ENCODE measurements at places on chromosomes 13 and 19.

- peak; percentile 56 for DNase-seq
These were observed 2.9 kb downstream of the HTR2A start for GRCh38 chr13:46893798-46894560.

- DNase-seq = no peak
These were observed 1399.8 kb upstream of the SLC10A2 start for GRCh38 chr13:104466016-104466415.

DNA sequence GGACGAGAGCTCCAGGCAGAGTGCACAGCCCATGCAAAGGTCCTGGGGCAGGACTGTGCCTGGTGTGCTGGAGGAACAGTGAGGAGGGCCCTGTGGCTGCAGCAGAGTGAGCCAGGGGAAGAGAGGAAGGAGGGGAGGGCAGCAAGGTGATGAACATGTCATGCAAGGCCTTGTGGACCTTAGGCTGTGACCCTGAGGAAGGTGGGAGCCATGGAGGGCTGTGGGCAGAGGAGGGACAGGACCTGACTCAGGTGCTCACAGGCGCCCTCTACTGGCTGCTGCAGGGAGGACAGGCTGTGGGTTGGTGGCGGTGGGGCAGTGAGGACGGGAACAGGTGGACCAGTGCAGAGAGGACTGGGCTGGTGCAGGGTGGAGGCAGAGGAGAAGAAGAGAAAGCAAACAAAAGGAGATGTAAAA is 170.3 kb downstream of the PTPRS start:
- DNase-seq = peak; percentile 17

DNA sequence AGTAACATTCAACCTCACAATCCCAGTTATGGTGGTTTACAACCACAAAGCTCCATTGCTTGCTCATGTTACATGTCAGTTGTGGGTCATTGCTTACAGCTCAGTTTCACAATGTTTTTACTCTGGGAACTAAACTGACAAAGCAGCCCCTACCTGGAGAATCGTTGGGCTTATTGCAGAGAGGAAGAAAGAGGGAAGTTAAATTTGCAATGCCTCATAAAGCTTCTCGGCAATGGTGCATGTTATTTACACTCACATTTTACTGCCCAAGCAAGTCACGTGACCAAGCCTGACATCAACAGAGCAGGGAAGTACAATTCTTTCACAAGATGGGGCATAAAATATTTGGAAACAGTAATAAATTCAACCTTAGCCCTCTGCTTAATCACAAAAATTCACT is 441.6 kb downstream of the TDRD3 start:
- no peak for DNase-seq

DNA sequence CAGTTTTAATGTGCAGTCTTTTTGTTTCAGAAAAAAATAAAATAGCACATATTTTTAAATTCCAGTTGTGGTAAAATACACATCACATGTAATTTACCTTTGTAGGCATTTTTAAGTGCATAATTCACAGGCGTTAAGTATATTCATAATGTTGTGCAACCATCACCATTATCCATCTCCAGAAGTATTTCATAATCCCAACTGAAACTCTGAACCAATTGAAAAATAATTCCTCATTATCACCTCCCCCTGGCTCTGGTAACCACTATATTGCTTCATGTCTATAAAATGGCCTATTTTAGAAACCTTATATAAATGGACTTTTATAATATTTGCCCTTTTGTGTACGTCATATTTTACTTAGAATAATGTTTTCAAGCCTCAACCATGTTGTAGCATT is 756.5 kb upstream of the KLHL1 start:
- no peak for DNase-seq

GRCh38 chr13:32266130-32266529 is 49.0 kb downstream of the ZAR1L start:
- DNase-seq = no peak

DNA sequence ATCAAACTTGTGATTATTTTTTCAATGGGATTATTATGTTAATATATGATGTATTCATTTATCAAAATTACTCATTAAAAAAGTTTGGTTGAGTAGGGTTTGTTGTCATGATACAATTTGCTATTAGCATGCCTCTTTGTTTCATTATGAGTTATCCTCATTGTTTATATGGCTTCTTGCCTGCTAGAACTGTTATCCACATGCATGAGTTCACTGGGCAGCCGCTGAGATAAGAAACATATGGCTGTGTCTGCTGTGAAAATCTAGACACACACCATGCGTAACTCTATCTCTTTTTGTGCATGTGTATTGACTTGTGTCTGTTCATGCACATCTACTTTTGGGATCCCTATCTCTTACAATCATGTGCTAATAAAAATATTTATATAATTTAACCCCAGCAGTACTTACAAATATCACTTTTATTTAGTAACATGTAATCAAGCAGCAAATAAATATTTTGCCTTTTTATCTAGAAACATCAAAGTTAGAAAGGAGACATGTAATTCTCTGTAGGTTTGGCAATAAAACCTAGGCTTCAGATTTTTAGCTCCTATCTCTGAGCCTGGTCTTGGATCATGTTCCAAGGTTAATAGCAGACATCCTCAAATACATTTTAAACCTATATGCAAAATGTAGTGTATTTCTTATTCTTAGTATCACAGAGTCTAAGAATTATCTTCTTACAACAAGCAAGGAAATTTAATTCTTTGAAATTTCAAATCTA is 11.2 kb upstream of the KLF12 start:
- DNase-seq = no peak

DNA sequence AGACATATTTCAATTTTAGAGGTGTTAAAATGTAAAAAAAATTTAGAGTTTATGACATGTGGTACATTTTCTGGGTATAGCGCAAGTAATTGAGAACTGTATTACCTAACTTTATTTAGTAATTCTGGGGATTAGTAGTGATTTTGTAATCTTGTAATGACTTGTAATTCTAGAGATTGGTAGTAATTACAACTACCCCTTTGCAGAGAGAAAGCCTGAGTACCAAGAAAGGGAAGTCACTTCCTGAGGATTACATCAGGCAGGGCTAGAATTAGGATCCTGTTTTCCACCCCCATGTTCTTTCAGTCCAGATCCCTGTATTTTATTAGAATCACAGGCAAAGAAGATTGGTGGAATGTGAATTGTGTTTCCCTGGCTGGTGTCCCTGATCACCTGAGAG is 274.9 kb downstream of the KCNRG start:
- peak; percentile 95 for DNase-seq

GRCh38 chr13:50691176-50691680 is 152.3 kb downstream of the DLEU7 start:
- DNase-seq = no peak

DNA sequence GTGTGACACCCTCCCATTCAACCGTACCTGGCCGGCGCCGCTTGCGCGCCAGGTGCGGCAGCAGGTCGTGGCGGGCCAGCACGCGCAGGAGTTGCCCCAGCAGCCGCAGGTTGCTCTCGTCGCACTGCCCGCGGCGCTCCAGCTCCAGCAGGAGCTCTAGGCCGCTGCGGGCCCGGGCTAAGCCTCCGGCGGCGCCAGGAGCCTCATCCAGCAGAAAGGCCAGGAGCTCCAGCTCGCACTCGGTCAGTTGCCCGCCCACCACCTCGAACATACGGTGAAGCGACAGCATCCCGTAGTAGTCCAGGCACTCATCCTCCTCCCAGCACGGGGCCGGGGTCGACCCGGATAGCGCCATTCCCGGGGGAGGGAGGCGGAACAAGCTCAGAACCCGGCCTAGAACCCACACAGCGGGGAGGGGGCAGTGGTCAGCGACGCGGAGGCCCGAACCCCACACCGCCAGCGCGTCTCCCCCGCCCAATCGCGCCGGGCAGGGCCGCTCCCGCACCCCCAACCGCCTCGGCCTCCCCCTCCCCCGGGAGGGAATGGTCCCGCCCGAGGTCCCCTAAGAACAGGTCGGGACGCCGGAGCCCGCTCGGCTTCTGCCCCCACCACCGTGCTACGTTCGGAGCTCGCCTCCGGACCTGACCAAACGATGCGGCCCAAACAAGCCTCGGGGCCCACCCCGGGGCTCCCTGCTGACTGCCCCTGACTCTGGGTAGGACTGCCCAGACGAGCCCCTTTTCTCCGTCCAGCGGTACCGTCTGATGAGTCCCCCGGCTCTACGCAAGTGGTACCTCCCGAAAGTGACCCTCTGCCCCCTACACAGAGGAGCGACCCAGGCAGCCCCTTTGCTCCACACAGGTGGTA is 591 bp downstream of the DEDD2 start:
- DNase-seq = peak; percentile 31

GRCh38 chr13:31022288-31022895 is 89.9 kb downstream of the TEX26 start:
- DNase-seq = no peak

DNA sequence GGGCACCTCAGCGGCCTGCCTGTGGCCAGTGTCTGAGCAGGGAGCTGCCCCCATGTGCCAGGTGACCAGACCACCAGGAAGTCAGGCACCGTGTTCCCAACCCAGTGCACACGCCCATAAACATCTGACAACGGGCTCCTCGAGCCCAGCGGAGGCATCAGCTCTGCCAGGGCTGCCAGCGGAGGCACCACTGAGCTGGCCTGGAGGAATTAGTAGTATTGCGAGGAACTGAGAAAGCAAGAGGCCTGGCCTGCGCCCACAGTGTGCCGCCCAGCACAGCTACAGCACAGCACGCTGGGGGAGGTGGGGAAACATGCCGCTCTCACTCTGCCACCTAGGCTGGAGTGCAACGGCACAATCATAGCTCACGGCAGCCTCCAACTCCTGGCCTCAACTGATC is 44.6 kb downstream of the ANKRD27 start:
- DNase-seq = no peak

DNA sequence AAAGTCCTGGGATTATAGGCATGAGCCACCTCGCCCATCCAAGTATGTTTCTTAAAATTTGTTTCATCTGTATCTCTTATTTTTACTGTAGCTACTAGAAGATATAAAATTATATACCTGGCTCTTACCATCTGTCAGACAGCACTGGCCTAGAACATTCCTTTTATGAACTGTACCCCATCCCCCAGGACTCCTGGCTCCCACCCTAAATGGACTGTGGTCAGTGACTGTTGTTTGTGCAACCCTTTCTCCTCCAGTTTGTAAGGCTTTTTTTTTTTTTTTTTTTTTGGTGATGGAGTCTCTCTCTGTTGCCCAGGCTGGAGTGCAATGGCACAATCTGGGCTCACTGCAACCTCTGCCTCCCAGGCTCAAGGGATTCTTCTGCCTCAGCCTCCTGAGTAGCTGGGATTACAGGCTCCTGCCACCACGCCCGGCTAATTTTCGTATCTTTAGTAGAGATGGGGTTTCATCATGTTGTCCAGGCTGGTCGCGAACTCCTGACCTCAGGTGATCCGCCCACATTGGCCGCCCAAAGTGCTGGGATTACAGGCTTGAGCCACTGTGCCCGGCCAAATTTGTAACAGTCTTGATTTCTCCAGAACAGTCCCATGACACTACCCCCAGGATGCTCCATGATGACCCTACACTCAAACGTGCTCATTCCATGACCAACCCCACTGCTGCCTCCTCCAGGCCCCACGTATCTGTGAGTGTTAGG is 2.5 kb downstream of the NDUFA3 start:
- DNase-seq = no peak

GRCh38 chr19:29171525-29171924 is 41.4 kb downstream of the UQCRFS1 start:
- DNase-seq = no peak

DNA sequence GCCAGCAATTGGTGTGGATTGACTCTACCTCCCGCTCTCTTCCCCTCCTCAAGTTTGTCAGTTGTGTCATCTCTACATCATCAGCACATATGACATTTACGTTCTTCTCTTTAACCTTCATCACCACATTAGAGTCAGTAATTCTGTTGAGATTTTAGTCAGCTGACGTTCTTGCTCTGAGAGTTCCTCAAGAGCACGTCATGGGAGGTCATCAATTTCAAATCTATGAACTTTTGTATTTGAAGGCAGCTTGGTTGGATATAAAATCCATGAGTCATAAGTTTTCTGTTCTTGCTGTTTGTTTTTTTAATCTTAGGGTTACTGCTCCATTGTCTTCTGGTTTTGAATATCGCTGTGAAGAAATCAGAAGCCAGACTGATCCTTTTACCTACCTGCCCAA is 21.8 kb upstream of the ARGLU1 start:
- DNase-seq = no peak

DNA sequence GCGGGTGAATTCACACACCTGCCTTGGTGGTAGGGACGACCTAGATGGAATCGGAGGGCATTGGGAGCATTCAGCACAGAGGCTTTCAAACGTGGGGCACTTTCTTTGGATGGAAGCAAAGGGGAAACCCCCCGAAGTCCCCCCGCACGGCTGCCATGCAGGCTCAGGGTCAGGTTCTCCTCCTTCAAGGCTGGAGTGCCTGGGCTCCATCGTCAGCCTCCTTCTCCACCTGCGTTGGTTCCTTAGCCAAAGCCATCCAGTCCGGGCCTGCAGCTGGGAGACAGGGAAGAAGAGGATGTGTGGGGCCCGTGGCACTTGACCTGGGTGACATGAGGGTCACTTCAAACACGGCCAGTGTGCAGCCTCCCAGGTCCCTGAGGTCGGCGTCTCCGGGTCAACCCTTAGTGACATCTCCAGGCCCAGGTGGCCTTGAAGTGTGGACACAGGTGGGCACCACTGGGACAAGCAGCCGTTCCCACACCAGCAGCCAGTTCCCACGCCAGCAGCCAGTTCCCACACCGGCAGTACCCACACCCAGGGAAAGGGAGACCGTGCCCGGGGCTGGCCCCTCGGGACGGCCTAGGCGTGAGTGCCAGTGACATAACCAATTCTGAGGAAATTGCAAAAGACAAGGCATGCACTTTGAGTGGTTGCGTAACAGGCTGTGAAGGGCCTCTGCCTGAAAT is 116.0 kb downstream of the SOX1 start:
- peak; percentile 48 for DNase-seq

DNA sequence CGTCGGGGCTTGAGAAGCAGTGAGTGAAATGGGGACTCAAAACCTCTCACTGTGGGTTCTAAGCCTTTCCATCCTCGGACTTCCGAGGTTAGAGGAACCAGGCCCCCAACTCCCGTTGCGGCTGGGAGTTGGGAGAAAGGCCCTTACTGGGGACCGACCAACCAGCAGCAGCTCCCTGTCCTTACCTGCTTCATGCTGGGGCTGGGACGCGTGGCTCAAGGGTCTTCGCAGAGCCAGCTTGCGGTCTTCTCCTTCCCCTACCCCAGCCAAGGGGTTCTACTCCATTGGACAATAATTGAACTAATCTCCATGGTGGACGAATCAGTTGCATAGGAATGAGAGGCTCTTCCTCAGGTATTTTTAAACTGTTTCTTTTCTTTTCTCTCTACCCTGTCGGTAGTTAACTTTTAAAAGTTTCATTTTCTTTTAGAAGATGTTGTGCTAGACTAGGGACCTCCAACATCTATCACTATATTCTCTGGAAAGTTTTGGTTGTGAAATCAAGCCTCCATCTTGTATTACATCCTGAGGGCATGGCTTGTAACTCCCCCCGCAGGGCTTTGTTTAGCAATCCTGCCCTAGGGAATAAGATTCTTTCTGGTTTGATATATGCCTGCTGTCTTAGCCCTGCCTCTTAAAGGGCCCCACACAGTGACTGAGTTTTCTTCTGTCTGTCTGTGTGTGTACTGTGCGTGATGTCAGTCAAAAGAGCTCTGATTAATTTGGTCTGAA is 1027.1 kb upstream of the PCDH9 start:
- no peak for DNase-seq

DNA sequence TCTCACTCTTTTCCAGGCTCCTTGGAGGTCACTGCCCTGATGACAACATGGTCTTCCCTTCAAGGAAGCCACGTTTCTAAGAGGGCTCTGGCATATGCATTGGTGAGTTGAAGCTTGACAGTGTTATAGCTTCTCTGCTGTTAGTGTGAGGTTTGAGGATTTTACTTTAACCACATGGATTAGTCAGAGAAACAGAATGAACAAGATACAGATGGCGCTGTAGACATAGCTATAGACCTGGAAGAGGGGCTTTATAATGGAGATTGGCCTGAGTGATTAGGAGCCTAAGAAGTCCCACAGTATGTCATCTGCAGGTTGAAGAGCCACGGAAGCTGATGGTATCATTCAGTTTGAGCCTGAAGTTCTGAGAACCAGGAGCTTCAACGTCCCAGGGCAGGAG is 18.4 kb upstream of the URI1 start:
- DNase-seq = no peak
